ENCODE measurements at places on chromosomes 5 and 9.
A peak's percentile ranks its signal among the peaks of the same experiment; 100 is the strongest.

DNA sequence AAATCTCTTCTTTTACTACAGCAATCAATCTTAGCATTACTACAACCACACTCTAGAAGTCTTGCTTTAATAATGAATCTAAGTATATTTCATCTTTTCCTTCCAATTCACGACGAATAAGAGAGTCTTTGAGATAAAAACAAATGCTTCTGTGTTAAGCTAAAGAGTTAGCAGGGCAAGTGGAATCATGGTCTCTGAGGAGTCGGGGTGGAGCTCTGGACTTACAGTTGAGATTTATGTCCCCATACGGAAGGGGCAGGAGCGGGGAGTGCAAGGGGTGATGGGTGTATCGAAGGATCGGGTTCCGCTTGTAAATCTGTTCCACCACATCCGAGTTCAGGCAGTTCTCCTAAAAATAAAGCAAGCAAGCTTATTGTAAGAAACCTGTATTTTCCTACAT, 59.0 kb upstream of the RETREG1 start:
- DNase-seq: no peak

DNA sequence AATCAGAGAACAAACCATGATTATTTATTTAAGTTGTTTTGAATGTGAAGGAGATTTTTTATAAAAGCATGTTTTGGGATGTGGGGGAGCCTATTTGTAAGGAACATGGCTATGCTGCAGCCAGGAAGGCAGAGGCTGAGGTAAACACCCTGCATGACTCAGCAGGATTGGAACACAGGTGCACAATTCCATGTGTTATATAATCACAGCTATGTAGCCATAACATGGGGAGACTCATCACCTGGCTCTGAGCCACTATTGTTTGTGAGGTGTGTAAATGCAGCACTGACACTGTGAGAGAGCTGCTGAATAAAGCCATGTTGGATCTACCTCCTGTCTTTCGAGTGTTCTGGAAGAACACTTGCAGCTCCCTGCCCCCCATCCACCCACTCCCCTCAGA, 1009.8 kb downstream of the DNAH5 start:
- no peak for DNase-seq

- peak; percentile 22 for DNase-seq
Observed at GRCh38 chr9:71767776-71768321, 464 bp downstream of the CEMIP2 start.

DNA sequence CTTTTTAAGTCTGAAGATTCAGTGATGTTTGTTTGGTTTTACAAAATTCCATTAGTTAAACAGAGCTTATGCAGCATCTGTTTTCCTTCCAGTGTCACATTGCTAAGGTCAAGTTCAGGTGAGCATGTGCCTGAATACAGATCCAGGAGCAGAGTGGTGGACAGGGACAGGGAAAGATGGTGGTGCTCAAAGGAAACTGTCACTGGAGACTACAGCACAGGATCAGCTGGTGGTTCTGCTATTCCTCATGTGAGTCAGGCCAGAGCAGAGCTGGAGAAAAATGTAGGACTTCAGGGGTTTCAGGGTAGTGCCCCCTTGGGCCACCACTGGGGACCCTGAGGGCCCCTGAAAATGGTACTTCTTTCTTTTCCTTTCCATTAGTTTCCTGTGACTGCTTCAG, 283.5 kb upstream of the DAP start:
- DNase-seq: no peak

GRCh38 chr9:114592356-114592755, 4.8 kb downstream of the ATP6V1G1 start:
- peak; percentile 81 for DNase-seq

DNA sequence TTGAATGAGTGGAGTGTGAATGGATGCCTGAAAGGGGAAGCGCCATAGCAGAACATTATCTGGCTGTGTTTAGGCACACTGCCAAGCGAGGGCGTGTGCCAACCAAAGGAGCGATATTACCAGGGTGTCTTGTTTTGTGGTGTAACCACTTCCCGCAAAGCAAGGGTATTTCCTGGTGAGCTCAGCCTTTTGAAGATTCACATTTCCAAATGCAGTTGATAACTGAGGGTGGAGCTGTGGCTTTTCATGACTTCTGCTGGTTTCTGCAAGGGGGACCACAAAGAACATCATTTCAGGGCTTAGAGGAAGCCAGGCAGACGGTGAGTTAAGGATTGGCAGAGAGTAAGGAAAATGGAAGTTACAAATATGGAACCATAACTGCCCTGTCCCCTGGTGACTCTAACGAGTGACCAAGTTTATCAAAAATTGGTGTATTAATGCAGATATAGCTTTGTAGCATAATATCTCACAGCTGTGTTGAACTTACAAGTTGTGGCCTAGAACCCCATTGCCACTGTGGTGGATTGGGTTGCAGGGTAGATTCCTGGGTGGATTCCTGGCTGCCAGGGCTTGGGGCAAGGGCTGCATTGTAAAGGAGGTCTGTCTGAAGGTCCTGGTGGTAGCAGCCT, 71.4 kb downstream of the RALGPS1 start:
- DNase-seq: peak; percentile 91
